ENCODE measurements at places on chromosomes 2 and 18.
A peak's percentile ranks its signal among the peaks of the same experiment; 100 is the strongest.

- DNase-seq = peak; percentile 53
These were observed 14.8 kb downstream of the ZAP70 start for GRCh38 chr2:97728091-97728731.

DNA sequence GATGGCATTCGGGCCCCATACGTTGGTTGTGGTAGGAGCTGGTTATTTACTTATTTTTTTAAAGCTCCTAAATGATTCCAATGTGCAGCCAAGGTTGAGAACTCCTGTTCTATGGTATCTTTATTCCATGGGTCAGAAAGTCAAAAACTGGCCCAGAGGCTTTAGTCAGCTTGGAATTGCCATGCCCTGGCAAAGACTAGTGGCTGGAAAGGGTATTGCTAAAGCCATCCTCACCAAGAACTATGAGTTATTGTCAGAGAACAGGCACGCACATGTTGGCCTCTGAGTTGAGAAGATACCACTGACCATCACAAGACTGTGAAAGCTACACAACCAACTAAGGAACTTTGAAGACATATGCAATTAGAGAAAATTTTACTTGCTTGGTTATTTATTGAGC is 47.9 kb upstream of the ACMSD start:
- DNase-seq = no peak

- no peak for DNase-seq
These were observed 124.8 kb upstream of the NYAP2 start for GRCh38 chr2:225274751-225275150.

GRCh38 chr2:33494155-33494779 is 17.8 kb downstream of the RASGRP3 start:
- no peak for DNase-seq

- no peak for DNase-seq
These were observed 136.9 kb downstream of the GAREM1 start for GRCh38 chr18:32333781-32334180.

- no peak for DNase-seq
These were observed 55.4 kb upstream of the RAPH1 start for GRCh38 chr2:203590496-203590895.

GRCh38 chr2:101295895-101296294 is 12.6 kb downstream of the RNF149 start:
- DNase-seq = peak; percentile 14

- DNase-seq = no peak
These were observed 160.8 kb downstream of the COL6A3 start for GRCh38 chr2:237253046-237253702.

GRCh38 chr2:218780046-218780445 is 1.9 kb upstream of the CYP27A1 start:
- no peak for DNase-seq

- no peak for DNase-seq
These were observed 992.0 kb downstream of the DCDC2C start for GRCh38 chr2:4695281-4695861.

DNA sequence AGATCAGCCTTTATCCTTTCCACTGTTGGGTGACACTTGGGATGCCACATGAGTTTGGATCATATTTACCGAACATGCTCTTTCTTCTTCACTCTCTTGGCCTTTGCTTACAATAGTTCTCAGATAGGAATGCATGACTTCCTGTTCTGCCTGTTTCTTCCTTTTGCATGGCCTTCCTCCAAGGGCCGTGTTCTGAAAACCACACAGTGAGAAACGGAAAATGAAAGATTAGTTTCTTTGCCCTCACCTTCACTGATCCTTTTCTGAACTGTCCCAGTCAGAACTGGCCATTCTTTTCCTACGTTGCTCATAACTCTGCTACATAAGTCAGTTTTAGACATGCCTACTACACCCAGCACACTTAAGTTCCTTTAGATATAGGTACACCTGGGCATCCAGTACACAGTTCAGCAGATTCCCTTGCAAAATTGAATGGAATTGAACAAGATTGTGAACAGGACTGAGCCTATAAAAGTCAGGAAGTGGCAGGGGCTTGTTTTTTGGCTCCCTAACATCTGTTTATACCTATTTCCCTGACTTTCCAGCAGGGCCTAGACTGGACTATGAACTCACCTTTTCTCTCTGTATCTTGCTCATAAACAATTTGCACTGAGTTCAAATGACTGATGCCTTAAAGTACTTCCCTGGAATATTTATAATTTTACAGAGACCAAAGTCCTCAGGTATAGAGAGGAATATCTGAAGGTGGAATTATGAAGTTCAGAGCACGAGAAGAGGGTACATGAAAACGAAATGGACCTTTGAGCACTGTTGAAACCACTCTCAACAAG is 186.4 kb upstream of the ST6GAL2 start:
- no peak for DNase-seq

DNA sequence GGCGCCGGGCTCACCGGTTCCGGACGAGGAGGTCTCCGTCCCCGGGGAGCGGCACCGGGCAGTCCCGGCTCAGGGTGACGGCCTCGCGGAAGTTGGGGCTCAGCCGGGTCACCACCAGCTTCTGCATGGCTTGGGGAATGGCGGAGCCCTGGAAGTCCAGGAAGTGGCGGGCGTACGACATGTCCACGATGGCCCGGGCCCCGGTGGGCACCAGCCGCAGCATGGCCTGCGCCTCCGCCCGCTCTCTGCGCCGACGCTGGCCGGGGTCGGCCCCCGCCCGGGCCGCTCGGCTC is 157 bp downstream of the PTGR3 start:
- no peak for DNase-seq

DNA sequence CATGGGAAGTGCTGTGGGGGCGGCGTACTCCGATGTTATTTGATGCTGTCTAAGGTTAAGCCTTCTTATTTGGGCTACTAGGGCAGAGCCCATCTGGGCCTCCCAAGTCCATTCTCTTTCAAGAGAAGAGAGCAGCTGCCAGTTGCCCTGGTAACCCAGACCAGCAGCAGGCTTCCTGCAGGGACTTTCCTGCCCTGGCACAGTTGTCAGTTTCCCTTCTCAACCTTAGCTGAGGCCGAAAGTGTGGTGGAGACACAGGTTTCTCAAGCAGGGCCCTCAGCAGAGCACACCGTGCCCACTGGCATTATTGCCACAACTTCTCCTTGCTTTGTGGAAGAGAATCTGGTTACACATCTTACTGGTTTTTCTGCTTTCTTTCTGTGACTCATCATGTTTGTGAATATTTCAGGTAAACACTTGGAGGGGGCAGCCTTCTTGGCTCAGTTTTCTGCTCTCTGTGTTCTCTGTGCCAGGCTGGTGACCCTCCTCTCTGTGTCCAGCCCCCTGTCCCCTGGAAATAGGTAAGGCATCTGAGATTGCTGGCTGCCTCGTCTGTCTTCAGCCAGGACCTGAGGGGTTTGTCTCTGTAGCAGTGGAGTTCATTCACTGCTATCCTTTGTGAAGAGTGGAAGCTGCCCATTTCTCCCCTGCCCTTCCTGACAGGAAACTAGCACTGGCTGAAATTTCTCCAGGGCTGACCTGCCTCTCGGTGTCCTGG is 111.0 kb downstream of the B3GNT2 start:
- DNase-seq = no peak

DNA sequence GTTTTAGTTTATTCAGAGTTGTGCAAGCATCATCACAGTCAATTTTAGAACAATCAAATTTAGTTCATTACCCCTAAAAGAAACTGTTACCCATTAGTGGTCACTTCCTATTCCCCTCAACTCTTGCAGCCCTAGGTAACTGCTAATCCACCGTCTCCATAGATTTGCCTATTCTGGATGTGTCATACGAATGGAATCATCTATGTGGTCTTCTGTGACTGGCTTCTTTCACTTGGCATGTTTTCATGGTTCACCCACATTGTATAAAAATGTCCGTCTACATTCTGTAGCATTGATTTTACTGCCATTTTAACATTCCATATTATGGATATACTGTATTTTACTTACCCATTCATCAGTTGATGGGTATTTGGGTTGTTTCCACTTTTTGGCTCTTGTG is 5.3 kb upstream of the CEP68 start:
- DNase-seq = no peak

GRCh38 chr2:8867363-8867762 is 29.9 kb upstream of the KIDINS220 start:
- DNase-seq = no peak

- no peak for DNase-seq
These were observed 127.6 kb downstream of the DYM start for GRCh38 chr18:49332706-49333406.

GRCh38 chr2:140348826-140349225 is 1568.6 kb upstream of the NXPH2 start:
- DNase-seq = no peak

DNA sequence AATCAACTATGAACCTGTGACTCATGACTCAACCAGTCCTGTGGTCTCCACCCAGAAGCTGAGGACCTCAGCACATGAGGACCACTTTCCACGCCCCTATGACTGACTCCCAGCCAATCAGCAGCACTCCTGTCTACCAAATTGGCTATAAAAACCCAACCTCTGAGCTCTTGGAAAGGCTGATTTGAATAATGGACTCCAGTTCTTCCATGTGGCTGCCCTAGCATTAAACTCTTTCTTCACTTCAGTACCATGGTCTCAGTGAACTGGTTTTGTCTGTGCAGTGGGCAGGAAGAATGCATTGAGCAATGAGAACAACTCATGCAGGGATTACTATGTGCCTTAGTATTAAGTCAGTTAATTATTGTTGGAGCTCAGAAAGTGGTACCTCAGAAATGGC is 78.3 kb downstream of the CMPK2 start:
- no peak for DNase-seq

DNA sequence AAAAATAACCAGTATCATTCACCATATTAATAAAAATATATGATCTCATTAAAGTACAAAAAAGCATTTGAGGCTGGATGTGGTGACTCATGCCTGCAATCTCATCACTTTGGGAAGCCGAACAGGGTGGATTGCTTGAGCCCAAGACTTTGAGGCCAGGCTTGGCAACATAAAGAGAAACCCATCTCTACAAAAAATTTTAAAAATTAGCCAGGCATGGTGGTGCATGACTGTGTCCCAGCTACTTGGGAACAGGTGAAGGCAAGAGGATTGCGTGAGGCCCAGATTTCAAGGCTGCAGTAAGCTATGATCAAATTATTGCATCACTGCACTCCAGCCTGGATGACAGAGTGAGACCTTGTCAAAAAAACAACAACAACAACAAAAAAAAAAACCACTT is 75.9 kb downstream of the RAD51AP2 start:
- no peak for DNase-seq

DNA sequence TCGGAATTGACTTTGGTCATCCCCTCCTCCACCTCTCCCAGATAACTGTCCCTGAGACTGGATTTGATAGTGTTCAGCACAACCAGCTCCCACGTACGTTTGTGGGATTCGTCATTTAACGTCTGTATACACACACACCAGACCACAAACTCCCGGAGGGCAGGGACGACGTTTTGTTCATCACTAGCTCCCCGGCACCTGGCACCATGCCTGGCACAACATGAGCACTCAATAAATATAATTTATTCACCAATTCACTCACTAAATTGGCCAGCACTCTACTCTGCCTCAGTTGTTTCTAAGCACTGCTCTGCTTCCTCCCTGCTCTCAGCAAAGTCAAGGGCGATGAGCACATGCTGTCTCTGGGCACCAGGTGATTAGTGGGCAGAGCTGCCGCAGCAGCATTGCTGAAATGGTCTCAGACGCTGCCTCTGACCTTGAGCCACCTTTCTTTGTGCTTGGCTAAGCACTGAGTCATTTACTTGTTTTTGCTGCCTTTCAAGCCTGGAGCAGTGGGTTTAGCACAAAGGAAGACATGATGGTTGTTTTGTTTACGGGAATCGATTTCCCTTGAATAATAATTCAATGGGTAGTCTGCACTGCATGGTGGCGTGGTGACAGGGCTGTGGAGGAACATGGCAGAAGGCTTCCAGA is 19.3 kb upstream of the LOXHD1 start:
- DNase-seq = no peak

DNA sequence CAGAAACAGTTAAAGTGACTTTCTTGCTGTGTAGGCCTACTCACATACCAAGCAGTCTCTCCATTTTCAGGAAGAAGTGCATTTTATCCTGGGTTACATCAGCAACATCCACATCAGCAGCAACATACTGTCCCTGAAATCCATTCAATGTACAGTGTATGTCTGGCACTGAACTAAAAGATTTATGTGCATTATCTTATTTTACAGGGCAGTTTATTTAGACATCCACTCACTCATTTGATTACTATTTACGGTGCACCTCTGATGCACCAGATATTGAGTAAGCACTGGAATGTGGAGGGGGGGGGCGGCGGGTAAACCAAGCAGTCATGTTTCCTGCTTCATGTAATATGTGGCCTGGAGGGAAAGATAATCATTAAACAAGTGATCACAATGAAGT is 1128.2 kb downstream of the BCL11A start:
- DNase-seq = no peak

DNA sequence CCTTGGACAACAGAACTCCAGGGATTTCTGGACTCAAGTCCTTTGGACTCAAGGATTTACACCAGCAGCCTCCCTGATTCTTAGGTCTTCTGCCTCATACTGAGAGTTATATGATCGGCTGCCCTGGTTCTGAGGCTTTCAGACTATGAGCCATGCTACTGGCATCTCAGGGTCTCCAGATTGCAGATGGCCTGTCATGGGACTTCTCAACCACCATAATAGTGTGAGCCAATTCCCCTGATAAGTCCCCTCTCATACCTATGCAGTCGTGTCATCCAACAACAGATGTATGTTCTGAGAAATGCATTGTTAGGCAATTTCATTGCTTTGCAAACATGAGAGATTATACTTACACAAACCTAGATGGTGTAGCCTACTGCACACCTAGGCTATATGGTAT is 61.4 kb upstream of the MSTN start:
- no peak for DNase-seq

DNA sequence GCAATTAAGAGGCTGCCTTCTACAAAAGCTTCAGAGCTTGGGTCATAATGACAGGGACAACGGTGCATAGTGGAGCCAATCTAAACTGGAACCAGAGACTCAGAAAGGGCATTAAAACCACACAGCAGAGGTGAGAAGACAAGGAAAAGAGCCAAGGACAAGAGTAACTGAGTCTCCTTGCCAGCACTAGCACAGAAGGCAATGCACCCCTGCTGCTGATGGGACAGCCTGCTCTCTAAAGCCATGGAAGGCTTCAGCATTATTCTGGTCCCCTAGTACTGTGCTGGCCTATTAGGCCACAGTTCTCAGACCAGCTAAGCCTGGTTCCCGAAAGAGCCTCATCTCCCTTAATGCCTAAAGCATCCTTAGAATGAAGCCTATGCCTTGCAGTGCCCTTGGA is 15.5 kb downstream of the MYO5B start:
- DNase-seq = no peak

- peak; percentile 90 for DNase-seq
These were observed 45.8 kb downstream of the PTPN2 start for GRCh38 chr18:12838178-12838634.

DNA sequence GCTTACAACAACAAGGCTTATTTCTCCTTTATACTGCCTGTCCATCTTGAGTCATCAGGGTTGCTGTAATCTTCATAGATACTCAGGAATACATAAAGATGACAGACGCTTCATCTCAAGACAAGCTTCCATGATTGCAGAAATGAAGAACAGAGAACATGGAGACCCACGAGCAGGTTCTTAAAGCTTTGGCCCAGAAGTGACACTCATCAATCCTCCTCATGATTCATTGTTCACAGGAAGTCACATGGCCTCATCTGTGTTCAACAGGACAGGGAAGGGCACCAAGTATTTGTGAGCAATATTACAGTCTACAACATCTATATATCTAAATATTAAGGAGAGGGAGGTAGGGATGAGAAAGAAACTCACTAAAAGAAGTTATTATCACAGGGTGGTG is 36.5 kb upstream of the PGAP1 start:
- no peak for DNase-seq

GRCh38 chr18:58026395-58026794 is 17.6 kb upstream of the NEDD4L start:
- DNase-seq = no peak

GRCh38 chr2:121173112-121173511 is 111.9 kb downstream of the TFCP2L1 start:
- DNase-seq = no peak

- DNase-seq = no peak
These were observed 18.7 kb upstream of the ODC1 start for GRCh38 chr2:10466801-10467200.

Measured in AG08395 (cell line).